Effector memory CD4-positive, alpha-beta T cell (primary cell): ENCODE measurements at places on chromosomes 2 and 18.

- no peak for DNase-seq
Observed at GRCh38 chr2:122866095-122866494, 1110.6 kb downstream of the TSN start.

GRCh38 chr2:230821261-230821990 is 43.3 kb upstream of the ITM2C start:
- no peak for DNase-seq

DNA sequence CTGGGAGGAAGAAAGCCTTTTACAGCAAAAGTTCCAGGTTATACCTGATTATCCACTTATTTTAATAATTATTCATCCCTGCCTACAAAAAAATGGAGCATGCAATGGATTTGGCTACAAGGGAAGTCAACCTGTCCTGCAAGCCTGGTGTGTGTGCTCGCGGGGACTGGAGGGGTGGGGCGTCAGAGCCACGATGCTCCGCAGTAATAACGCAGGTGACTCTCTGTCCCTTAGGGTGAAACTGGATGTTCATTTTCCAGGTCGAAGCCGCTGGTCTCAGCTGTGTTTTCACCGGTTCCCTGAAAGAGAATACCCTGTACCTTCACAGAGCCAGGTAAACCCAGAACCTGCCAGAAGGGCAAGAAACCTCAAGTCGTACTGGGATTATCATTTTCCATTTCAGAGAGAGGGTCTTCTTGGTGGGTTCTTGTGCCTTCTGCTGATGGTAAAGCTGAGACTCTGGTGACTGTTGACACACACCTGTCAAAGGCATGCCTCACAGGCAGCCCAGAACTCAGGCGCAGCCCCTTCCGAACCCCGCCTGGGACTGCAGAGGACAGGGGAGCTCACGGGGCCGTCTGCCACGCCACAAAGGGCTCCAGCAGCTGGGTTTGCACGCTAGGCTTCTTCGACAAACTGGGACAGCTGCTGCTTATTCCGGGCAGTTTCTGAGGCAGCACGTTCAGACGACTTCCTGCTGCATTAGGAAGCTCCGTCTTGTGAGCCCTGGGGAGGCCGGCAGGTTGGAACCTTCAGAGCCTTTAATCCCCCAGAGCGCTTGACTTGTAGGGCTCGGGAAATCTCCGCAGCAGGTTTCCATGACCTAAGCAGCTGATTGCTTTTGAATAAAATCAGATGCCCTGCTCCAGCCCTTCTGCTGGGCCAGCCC is 58.6 kb downstream of the KCNG2 start:
- DNase-seq: no peak

DNA sequence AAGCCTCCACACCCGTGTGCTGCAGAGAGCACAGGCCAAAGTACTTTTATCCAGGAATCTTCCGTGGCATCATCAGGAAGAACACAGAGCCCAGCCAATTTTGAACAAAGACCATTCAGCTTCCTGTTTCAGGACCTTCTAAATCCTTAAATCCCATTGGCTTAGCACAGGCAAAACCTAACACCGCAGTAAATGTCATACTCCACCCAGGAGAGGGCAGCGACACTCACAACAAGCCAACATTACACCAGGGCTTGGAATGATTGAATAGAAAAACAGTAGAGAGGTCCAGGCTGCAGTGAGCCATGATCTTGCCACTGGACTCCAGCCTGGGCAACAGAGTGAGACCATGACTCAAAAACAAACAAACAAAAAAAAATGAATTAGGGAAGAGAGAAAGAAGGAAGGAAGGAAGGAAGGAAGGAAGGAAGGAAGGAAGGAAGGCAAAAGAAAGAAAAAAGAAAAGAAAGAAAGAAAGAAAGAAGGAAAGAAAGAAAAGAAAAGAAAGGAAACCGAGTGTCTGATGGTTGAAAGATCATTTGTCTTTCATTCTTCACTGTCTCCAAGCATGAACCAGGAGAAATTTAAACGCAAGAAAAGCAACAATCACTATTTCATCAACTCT is 144.6 kb upstream of the SATB2 start:
- DNase-seq: no peak

DNA sequence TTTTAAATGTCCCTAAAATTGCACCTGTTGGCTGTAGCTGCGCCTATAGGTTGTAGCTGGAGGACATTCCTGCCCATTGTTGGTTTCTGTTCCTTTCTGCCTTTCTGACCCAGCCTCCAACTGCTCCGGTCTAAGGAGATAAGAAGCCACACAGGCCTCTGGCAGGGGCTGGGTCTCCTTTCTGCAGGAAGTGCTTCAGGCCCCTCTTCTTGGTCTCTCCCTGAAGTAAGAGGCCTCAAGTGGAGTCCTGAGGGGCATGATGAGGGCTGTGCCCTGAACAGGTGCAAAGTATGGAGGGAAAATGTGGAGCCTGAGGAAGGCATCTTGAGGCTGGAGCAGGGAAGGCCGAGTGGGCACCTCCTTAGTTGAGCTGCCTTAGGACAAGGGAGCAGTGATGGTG is 10.4 kb upstream of the SFTPB start:
- no peak for DNase-seq

GRCh38 chr2:96655526-96655925 is 13.0 kb downstream of the FER1L5 start:
- no peak for DNase-seq

DNA sequence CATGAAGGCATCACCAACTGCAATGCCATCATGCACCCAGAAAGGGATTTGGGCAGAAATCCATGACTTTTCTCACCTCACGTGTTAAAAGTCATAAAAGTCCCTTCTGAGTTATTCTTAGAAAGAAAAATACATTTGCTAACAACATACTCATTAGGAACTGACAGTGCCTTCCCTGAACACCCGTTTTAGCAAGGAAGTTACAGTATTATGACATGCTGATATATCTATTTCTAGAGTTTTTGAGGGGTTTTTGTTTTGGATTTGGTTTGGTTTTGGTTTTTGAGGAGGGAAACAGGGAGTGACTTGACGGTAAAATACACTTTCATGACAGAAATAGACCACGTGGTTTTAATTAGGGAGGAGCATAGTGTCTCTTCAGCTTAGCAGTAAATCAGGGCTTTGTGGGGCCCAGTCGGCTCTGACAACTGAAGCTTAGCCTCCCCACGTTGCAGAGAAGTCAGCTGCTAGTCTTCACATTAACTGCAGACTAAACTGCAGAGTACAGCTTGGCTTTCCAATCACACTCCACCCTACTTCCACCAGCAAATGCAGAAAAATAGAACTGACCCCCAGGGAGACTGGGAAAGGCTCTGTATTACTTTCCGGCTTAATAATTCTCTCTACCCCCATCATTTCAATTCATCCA is 141.4 kb downstream of the FAM124B start:
- DNase-seq: no peak

DNA sequence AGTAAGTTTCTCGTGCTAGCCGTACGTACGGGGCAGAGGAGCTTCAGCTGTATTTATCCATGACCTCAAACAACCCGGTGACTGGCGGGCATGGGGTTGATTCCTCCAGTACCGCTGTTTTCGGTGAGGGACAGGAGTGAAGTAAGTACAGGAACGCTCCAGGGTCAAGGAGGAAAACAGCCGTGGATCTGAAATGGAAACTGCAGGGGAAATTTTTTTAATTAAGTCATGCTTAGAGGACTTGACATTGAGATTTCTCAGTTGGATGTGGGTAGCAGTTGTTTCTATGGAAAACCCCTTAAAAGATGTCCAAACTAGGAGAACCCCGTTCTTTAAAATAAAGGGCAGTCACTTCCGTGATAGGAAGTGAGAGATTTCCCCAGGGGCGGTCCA is 1.2 kb downstream of the RAB12 start:
- no peak for DNase-seq

DNA sequence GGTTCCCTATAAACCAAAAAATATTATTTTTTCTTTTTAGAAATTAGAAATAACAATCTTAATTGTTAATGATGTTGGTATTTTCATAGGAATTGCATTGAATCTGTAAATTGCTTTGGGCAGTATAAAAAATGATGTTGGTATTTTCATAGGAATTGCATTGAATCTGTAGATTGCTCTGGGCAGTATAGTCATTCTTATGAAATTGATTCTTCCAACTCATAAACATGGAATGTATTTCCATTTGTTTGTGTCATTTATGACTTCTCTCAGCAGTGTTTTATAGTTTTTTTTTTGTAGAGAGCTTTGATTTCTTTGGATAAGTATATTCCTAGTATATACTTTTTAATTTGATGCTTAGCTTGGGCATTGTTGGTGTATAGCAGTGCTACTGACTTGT is 82.0 kb upstream of the NT5C1B start:
- no peak for DNase-seq

DNA sequence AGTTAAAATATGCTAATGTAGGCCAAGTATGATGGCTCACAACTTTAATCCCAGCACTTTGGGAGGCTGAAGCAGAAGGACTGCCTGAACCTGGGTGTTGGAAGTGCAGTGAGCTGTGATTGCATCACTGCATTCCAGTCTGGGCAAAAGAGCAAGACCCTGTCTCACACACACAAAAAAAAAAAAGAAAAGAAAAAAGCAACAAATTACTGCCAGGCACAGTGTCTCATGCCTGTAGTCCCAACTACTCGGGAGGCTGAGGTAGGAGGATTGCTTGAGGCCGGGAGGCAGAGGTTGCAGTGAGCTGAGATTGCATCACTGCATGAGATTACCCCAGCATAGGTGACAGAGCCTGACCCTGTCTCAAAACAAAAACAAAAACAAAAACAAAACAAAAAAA is 110.6 kb downstream of the PRELID3A start:
- no peak for DNase-seq

GRCh38 chr2:88770016-88770415 is 78.5 kb downstream of the RPIA start:
- no peak for DNase-seq

DNA sequence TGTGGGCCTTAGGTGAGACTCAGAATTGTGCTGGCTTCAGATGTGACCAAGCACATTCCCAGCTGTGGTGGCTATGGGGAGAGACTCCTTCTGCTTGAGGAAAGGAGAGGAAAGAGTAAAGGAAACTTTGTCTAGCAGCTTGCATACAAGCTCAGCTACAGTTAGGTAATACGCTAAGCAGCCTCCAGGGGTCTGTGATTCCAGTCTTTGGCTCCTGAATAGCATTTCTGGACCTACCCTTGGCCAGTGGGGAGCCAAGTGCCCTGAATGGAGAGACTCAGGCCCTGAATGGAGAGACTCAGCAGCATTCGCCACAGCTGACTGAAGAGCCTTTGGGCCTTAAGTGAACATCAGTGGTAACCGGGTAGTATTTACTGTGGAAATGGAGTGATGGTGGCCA is 227.4 kb upstream of the CDH7 start:
- no peak for DNase-seq

- no peak for DNase-seq
Observed at GRCh38 chr2:240731178-240731545, 39.5 kb downstream of the AQP12A start.

DNA sequence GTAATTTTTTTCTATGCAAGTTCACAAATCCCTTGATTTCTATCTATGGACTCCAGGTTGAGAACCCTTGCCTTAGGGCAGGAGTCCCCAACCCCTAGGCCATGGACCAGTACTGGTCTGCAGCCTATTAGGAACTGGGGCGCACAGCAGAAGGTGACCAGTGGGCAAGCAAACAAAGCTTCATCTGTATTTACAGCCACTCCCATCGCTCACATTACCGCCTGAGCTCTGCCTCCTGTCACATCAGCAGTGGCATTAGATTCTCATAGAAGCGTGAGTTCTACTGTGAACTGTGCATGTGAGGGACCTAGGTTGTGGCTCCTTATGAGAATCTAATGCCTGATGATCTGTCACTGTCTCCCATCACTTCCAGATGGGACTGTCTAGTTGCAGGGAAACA is 70.2 kb upstream of the SMAD2 start:
- no peak for DNase-seq

DNA sequence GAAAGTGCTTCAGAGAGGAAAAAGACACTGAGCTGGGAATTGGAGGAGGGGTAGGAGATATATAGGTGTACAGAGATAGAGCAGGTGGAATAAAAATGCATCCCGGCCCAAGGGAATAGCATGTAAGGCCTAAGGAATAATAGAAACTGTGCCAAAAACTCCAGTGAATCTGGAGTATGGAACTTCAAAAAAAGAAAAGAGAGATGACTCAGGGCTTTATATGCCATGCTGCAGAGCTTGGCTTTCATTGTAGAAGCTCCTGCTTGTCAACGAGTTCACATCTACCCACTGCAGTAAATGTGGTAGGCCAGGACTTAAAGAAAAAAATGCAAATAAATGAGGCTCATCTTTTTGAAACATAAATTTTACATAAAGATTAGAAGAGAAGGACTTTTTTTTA is 131.8 kb downstream of the MREG start:
- DNase-seq: no peak

- no peak for DNase-seq
Observed at GRCh38 chr2:144146076-144146475, 373.8 kb downstream of the ZEB2 start.

DNA sequence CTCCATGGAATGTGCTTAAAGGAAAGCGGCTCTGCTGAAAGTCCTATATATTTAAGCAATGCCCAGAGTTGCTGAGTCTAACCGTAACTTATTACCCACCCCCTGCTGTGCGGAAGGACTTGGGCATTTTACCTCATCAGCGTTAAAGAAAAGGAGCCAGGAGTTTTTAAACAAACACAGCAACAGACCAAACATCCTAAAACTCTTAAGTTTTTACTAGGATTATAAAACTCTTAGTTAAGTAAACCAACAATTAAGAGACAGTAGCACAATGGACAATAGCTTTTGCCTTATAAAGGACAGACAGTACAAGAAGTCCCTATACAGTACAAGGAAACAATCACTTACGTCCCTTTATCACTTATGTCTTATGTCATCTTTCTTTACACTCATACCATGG is 90.2 kb downstream of the ZNF521 start:
- no peak for DNase-seq

GRCh38 chr2:147098940-147099339 is 745.9 kb upstream of the ACVR2A start:
- DNase-seq: no peak

GRCh38 chr2:10124538-10125045 is 2.1 kb downstream of the RRM2 start:
- DNase-seq: no peak

GRCh38 chr2:31874071-31874470 is 136.7 kb downstream of the MEMO1 start:
- no peak for DNase-seq

DNA sequence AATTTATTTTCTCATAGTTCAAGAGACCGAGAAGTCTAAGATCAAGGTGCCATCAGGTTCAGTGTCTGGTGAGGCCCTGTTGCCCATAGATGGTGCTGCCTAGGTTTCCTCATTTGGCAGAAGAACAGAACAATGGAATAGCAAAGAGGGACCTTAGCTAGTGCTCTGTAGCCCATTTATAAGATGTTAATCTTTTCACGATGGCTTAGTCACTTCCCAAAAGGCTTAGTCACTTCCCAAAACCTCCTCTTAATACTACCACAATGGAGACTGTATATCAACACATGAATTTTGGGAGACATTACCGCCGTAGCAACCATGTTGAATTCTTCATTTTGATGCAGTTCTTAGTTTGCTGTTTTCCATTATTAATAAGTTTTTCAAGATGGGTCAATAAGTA is 246.3 kb upstream of the NRP2 start:
- DNase-seq: no peak
